Type B pancreatic cell (in vitro differentiated cells): ENCODE measurements at places on chromosomes 16 and 17. TPM values are rescaled to one million over a fixed set of nuclear protein-coding genes. Genes with fewer than 3 reads are reported as not detected.

GRCh38 chr17:38415250-38416194, 12.7 kb upstream of the ARHGAP23 start:
- H3K27ac ChIP-seq, result peak overlapping the region; percentile 84
- H3K27me3 ChIP-seq, result peaks cover 23% of the 10 kb centered on the region
- H3K36me3 ChIP-seq, result no peaks in the 10 kb centered on the region
- H3K4me3 ChIP-seq, result peak overlapping the region; percentile 69
- DNase-seq, result no peak

The ADCY9 gene
- total RNA-seq, result 13.9 and 17.0 TPM in 2 replicates

The RGS9 gene
- total RNA-seq, result 5.1 and 5.5 TPM in 2 replicates

The TBC1D3E gene
- not detected in 2 replicates for total RNA-seq

GRCh38 chr17:9021158-9021991, at the start of gene NTN1:
NTN1 (plus strand) TSS chr17:9021510; CDS start chr17:9022374, 864 bp downstream.
- peak within 1 kb of the TSS; percentile 85 for H3K4me3 ChIP-seq
- H3K4me1 ChIP-seq, result peaks cover 13% of the 10 kb centered on the region
- peak within 1 kb of the TSS; percentile 46 for H3K27ac ChIP-seq
- peak; percentile 77 for DNase-seq

The BOLA2 gene
- total RNA-seq, result 2.5 and 6.0 TPM in 2 replicates

GRCh38 chr17:35146214-35146833, 1.3 kb upstream of the UNC45B start:
- H3K27ac ChIP-seq, result no peak overlapping the region
- no peaks in the 10 kb centered on the region for H3K36me3 ChIP-seq
- H3K4me1 ChIP-seq, result no peaks in the 10 kb centered on the region
- no peak overlapping the region for H3K4me3 ChIP-seq

GRCh38 chr16:4339909-4340308, 11.2 kb downstream of the PAM16 start:
- H3K36me3 ChIP-seq, result no peaks in the 10 kb centered on the region
- H3K27me3 ChIP-seq, result peaks cover 2% of the 10 kb centered on the region
- no peak overlapping the region for H3K4me3 ChIP-seq
- H3K27ac ChIP-seq, result no peak overlapping the region

DNA sequence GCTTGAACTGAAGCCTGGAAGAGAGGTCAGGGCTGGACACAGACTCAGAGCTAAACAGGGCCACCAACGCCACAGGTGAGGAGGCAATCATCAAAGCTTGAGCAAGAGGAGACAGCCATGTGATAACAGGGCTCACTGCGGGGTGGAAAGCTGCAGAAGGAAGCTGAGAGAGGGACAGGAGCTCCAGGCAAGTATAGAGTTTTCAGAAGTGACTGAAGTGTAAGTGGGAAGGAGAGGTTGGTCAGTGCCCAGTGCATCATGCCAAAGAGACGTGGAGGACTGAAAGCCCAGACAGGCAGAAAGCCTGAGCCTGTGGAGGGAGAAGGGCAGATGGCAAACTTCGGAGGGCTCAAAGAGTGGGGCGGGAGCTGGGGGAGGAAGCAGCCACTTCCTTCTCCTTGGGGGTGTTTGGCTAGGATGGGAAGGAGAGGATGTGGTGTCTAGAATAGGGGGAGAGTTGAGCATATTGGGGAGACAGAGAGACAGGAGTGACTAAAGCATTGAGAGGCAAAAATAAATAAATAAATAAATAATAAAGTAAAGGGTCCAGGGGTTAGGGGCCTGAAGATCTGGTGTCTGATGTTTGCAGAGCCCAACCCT, 2.6 kb downstream of the KIFC3 start:
- no peaks in the 10 kb centered on the region for H3K36me3 ChIP-seq
- H3K4me3 ChIP-seq, result peak overlapping the region; percentile 90
- peaks cover 56% of the 10 kb centered on the region for H3K4me1 ChIP-seq
